HTR-8/SVneo (cell line): ENCODE measurements at places on chromosomes 6 and 20.

DNA sequence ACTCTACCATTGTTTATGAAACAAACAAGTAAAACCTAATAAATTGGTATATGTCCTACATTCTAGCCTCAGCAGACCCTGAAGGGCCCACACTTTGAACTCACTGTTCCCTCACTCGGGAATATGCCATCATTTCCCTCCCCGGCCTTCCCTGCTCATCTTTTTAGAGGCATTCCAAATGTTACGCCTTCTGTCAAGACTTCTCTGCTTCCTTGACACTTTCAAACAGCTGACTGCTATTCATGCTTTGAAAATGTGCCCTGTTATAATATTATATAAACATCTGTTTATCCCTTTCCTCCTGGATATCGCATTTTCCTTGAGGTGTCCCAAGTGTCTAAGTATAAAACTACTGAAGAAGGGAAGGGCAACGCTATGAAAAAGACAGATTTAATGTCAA, 249.5 kb upstream of the THEMIS start:
- no peak for DNase-seq

DNA sequence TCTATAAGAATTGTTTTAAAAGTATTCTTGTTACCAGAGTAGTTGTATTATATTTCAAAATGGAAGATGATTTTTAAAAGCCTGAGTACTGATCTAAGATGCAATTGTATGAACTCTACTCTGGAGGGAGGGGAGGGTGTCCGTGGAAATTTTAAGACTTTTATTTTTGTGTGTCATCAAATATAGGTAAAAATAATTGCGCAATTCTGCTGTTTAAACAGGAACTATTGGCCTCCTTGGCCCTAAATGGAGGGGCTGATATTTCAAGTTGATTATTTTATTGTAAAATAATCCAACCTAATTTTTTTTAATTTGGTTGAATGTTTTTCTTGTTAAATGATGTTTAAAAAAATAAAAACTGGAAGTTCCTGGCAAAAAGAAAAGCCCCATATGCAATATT, 38.1 kb upstream of the RPP40 start:
- no peak for DNase-seq

- DNase-seq, result no peak
These were observed 78.3 kb upstream of the CHD6 start for GRCh38 chr20:41696428-41696827.

GRCh38 chr6:111987295-111987694, 66.6 kb upstream of the CCN6 start:
- DNase-seq, result no peak

- no peak for DNase-seq
These were observed 324.2 kb downstream of the TPBG start for GRCh38 chr6:82687855-82688254.

DNA sequence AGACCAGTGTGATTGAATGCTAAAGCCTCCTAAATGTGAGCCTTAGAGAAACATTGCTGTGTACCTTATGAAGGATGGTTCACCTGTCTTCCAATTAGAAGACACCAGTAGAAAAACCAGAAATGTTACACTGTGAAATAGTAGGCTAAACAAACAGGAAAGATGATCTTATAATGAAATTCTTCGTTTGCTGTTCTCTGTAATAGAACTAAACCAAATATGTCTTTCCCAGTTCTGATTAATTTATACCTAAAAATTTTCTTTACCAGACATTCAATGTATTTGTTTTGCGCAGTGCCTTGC, 114.8 kb downstream of the RTN4IP1 start:
- DNase-seq, result no peak

DNA sequence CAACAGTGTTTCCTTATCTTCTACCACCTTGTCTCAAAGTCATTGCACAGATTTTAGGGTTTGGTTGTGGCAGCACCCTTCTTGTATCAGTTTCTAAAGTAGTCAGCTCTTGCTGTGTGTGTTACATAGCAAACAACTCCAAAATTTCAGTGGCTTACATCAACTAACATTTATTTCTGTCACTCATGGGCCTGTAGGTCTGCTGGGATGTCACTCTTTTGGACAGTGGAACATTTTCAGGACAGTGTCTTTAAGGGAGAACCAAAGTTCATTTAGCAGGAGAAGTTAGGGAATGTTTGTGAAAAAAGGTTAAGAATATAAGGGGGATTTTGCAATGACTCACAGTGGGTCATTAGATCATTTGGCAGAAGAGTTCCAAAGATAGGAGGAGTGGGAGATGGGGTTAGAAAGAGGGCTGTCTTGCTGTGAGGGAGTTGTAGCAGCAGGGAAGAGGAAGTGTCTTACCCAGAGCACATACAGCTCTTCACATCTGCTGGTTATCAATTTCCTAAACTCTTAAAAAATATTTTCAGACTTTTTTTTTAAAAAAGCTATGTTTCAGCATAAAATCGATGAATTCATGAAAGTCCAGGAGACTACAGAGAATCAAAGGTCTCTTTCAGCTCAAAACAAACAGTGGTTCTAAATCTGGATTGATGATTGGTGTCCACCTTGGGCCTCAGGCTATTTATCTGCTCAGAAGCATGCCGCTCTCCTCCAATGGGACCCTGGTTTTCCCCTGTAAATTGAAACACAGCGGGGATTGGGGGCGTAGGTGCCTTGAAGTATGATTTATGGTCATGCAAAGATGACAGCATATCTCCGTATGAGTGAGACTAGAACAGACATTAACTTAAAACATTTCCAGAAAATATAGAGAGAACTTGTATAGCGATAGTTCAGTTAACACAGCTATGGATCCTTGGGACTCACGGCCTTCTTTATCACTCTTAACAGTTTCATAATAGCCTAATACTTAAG, 117.3 kb downstream of the B3GAT2 start:
- DNase-seq, result no peak

DNA sequence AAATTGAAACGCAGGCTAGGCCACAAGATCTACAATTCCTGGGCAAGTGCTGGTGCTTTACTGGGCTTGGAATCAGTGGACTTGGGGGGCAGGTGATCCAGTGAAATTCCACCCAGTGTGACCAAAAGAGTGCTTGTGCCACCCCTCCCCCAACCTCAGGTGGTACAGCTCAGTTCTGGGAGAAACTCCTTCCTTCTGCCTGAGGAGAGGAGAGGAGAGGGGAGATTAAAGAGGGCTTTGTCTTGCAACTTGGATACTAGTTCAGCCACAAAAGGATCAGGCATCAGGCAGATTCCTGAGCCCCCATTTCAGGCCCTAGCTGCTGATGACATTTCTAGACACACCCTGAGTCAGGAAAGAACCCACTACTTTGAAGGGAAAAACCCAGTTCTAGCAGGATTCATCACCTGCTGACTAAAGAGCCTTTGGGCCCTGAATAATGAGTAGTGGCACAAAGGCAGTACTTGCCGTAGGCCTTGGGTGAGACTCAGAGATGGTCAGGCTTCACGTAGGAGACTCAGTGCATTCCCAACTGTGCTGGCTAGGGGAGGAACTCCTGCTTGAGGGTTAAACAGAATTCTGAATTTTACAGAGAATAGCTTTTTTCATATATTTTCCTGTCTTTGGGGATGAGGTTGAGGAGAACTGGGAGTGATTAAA, 446.7 kb downstream of the BMP2 start:
- no peak for DNase-seq

DNA sequence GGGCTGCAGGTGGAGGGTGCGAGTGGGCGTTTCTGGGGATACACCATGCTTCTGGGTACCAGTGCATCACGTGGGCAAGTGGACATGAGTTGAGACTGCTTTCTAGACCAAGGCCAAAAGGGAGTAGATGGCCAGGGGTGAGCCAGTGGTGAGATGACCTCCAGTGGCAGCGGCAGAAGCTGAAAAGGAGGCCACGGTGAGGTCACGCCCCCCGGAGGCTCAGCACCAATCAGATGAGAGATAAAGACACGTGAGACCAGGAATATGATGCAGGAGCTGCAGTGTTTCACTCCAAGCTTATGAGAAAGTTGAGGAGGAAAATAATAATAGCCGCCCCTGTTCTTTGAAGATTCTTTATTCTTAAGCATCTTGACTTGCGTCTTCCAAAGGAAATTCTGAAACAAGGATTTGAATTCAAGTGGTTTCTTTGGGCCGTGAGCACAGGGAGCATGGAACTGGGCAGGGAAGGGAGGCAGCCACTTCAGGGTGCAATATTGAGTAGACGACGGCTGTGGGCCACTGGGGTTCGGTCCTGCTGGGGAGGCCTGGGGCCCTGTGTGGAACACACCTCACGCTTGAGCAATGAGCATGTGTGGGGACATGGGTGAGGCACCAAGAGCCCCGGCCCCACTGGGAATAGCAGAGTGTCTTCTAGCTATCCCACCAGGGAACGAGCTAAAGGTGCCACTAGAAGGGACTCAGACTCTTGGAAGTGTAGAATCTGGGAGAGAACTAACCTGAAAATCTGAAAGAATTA, 156.7 kb upstream of the LRFN2 start:
- DNase-seq, result no peak

- no peak for DNase-seq
These were observed 38.4 kb downstream of the BMP5 start for GRCh38 chr6:55836945-55837344.

- DNase-seq, result no peak
These were observed 1.2 kb upstream of the SLC17A9 start for GRCh38 chr20:62951143-62951895.

DNA sequence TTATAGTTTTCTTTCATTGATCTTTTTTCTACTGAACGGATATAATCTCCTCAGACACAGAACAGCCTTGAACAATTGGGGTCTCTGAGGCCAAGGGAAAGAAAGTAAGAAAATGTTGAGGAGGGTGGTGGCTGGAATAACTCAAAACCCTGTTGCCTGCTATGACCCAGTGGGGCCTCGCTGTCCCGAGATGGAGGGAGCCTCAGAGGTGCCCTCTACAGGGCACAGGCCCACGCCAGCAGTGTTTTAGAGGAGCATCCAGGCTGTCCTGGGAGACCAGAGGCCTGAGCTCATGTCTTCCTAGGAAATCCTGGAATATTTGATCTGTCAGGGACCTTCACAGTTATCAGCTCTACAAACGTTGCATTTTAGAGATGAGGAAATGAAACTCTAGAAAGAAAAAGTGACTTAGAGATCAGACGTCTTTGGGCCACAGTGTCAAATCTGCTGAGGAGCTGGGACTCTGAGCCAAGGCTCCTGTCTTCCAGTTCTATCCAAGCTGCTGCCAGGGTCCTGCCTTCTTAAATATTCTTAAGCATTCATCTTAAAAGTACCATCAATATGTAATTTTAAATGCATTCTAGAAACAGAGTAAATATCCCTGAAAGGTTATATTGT, 26.3 kb downstream of the ALDH5A1 start:
- DNase-seq, result peak; percentile 63

- DNase-seq, result peak; percentile 6
These were observed 195.7 kb upstream of the SASH1 start for GRCh38 chr6:148146717-148147462.

GRCh38 chr6:34176261-34177031, 30.6 kb upstream of the GRM4 start:
- DNase-seq, result no peak

GRCh38 chr20:63061051-63061770, 54.4 kb upstream of the BHLHE23 start:
- DNase-seq, result no peak

- no peak for DNase-seq
These were observed 14.8 kb upstream of the CD164 start for GRCh38 chr6:109397020-109397419.

GRCh38 chr6:150332939-150333584, 35.8 kb upstream of the IYD start:
- DNase-seq, result no peak

- no peak for DNase-seq
These were observed 215.1 kb downstream of the SOX4 start for GRCh38 chr6:21808551-21809242.

GRCh38 chr6:101762851-101763250, 369.3 kb downstream of the GRIK2 start:
- DNase-seq, result no peak

GRCh38 chr6:151723152-151723551, 84.3 kb upstream of the ESR1 start:
- DNase-seq, result no peak

DNA sequence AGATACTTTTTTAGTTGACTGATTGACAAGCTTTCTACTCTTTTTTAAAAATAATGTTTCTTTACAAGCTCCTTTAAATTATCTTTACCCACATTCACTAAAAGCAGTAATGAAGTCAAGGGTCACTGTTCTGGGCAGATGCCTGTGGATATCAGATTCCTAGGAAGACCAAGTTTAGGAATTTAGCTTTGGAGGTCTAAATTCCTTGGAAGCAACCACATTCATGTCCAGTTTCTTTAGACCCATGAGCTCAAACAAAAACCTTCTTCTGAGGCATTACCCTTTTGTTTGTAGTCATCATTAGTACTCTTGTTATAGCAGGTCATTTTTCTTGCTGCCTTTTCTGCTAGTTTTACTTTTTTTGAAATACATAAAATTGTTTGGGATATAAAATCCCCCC, 462.9 kb upstream of the JAG1 start:
- DNase-seq, result no peak

GRCh38 chr20:43921227-43921780, 6.7 kb downstream of the TOX2 start:
- DNase-seq, result no peak

DNA sequence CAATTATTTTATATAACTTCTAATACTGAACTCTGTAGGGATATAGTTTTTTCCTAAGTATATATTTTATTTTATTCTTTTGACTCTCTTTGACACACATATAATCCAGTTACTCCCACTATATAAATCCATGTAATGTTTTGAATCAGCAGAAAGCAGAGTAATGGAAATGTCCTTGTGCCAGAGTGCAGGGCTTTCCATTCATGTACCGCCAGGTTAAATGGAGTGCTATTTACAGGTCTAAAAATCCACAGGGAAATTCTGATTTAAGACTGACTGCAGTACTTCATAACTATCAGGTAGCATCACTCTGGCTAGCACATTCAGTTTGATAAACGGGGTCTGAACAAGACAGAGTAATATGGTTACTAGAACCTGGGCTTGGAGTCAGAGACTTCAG, 626.8 kb downstream of the COL12A1 start:
- no peak for DNase-seq

DNA sequence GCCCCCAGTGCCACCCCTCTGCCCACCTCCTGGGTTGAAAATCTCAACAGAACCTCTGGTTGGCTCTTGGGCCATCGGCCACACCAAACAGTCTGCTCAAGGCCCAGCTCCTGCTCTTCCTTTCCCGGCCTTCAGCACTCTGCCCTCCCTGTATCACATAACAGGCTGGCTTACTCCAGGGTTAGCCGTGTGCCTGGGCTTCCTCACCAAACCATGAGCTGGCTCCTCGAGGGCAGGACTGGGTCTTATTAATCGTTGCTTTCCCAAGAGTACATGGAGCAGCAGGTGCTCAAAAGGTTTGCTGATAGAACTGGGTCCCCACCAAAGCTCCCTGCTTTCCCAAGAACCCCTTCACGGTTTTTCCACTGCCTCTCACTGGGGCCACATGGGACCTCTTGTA, 12.7 kb upstream of the FAM83C start:
- no peak for DNase-seq

DNA sequence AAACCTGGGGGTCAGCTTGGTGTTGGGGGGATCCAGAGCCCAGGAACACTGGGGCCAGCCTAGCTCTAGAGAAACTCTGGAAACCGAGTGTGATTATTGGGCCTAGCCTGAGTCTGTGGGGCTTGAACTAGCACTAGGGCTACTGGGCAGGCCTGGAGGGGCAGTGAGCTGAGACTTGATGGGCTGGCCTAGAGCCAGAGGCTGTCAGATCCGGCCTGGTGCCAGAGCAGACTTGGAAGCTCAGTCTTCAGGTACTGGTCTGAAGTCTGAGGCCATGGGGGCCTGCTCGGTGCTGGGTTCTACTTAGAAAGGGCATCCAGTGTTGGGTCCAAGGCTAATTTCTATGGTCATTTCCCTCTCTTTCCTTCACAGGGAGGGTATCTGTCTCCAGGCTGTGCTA, 2.7 kb downstream of the DEFB112 start:
- DNase-seq, result no peak

- no peak for DNase-seq
These were observed 532.7 kb downstream of the BCKDHB start for GRCh38 chr6:80639181-80639629.
